ENCODE measurements at places on chromosomes 7 and 10.

DNA sequence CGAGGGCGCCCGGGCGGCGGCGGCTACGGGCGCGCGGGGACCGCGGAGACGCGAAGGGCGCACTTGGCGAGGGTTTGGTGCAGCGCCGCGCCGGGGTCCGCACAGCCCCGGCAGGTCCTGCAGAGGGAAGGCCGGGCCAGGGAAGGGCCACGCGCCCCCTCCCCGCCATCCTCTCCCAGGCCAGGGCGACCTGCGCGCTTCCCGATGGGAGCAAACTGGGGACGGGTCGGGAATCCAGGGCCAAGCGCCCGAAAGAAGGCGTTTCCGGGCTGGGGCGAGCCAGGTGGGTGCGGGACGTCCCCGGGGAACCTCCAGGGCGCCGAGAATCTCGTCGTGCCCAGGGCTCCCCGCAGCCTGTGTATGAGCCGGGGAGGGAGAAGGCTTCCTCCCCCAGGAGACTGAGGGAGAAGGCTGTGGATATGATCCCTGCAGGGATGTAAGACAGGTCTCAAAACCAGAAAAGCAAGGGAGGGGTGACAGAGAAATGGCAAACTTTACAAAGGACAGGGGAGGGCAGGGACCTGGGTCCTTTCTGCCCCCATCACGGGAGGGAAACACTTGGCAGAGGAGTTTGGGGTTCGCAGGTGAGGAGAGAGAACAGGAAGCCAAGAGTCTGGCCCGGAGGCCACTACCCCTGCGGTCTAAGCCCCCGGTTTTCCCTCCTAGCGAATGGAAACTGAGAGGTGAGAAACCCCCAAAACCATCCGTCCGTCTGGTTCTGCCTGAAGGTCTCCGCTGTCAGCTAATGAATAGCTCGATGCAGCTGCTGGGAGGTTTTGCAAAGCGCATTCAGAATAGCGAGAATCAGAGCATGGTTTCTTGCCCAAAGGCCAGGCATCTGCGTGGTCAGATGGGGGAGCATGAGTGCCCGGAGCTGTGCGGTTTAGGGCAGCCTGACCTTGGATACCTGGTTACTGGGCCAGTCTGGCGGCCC lies 674 bp downstream of the AMZ1 start:
- no peak for DNase-seq

GRCh38 chr10:115427611-115428010 lies 334.4 kb downstream of the ATRNL1 start:
- no peak for DNase-seq

DNA sequence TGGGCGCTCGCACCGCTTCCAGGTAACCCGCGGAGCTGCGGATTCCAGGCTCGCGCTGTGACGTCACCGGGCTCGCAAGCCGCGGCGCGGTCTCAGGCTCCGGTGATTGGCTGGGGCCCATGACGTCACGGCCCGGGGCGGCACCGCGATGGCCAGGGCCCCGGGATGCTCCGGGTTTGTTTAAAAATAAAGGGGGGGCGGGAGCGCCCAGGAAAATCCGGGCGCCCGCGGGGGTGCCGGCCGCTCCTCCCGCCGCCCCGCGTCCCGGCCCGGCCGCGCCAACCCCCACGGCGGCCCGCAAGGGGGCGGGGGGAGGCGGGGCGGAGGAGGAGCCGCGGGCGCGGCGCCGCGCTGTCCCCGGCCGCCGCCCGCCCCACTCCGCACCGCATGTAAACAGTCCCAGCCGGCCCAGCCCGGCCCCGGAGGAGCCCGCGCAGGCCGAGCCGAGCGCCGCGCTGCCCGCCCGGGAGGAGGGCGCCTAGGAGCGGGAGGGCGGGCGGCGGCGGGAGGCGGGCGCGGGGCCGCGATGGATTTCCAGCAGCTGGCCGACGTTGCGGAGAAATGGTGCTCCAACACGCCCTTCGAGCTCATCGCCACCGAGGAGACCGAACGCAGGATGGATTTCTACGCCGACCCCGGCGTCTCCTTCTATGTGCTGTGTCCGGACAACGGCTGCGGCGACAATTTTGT lies at the start of gene MTURN:
MTURN (plus strand) TSS at position 376 of the 690 bp plus-strand sequence; CDS start at position 527, 151 bp downstream.
- peak; percentile 80 for DNase-seq

DNA sequence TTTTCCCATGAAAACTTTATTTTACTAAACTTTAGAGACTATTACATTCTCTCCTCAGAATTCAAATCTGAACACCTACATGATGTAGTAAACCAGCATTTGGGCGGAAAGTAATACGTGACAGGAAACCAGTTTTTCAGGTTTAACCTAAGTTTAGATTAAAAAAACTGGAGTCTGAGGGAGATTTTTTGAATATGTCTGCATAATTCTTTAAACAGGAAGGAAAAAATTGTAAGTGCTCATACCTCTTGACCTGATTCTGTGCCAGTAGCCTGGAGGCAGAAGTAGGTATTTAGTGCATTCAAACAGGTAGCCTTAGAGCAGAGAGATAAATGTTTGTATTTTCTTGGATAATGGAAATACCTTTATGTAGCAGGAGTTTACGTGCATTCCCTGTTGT lies 224.3 kb downstream of the MDFIC start:
- peak; percentile 52 for DNase-seq

GRCh38 chr10:132311338-132311939 lies 3.7 kb upstream of the STK32C start:
- DNase-seq = no peak

DNA sequence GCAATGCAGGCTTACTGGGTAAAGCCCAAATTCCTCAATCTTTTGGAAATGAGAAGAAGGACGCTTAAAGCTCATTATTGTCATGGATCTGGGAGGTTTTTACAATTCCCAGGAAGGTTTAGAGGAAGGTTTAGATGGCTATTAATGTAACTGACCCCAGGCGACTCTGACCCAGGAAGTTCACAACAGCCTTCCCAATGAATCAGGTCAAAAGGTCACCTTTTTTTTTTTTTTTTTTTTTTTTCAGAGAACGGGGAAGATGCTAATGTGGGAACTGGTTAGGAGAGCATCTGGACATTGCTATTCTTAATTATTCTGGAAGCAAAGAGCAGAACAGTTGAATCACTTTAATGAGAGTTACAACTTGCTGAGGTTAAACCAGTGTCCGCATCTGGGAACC lies 149.9 kb upstream of the ITGB1 start:
- DNase-seq = no peak

GRCh38 chr10:47034441-47035051 lies 123.3 kb downstream of the PTPN20 start:
- no peak for DNase-seq

DNA sequence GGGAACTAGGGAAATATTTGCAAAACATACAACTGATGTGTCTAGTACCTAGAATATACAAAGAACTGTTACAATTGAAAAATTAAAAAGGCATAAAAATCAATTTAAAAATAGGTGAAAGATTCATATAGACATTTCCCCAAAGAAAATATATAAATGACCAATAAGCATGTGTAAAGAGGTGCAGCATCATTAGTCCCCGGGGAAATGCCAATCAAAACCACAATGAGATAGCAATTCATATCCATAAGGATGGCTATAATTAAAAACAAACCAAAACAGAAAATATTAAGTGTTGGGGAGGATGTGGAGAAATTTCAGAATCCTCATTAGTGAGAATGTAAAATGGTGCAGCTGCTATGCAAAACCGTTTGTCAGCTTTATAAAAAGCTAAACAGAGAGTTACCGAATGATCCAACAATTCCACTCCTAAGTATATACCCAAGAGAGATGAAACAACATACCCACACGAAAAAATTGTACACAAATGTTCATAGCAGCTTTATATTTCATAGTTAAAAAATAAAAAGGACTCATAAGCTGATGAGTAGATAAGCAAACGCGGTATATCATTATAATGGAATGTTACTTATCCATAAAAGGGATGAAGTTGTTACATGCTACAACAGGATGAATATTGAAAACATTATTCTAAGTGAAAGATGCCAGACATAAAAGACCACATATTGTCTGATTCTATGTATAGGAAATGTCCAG lies 210.1 kb upstream of the INHBA start:
- DNase-seq = no peak

DNA sequence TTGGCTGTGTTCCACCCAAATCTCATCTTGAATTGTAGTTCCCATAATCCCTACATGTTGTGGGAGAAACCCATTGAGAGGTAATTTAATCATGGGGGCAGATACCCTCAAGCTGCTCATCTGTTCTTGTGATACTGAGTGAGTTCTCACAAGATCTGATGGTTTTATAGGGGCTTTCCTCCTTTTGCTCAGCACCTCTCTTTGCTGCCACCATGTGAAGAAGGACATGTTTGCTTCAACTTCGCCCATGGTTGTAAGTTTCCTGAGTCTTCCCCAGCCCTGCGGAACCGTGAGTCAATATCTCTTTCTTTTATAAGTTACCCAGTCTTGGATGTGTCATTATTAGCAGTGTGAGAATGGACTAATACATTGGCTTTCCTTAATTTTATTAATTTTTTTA lies 527.8 kb downstream of the MDFIC start:
- DNase-seq = no peak

DNA sequence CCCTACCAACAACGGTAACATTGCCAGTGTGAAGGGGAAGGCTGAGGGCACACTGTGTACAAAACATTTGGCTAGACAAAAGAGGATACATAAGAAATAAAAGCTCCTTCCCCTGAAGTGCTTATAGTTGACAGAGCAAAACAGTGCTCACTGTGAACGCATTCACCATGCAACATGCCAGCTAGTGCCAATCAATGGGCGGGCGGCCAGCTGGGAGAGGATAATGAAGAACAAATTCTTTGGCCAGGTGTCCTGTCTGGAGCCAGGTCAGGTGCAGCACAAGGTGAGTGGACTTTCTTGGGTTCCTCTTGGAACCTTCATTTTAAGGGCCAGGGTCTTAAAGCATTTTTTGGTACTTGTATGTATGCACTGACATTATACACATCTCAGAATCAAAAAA lies 106.1 kb downstream of the ICA1 start:
- DNase-seq = no peak

- no peak for DNase-seq
These were observed 18.7 kb downstream of the DKK1 start for GRCh38 chr10:52332815-52333214.

DNA sequence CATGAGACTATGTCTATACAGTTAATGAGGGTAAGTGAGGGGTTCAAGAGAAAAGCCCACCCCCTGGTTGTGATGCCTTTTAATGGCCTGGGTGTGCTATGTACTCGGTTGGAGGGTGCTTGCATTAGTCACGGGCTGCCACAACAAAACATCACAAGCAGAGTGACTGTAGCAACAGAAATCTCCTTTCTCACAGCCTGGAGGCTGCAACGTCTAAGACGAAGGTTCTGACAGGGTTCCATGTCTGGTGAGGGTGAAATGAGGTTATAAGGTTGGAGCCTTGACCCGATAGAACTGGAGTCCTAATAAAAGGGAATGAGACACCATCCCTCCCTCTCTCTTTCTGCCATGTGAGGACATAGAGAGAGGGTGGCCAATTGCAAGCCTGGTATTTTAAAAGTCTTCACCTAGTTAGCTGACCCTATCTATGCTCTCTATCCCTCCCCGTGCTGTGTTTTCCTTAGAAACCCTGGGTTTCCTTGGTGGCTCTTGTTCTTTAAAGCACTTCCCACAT lies 126.0 kb upstream of the GDF10 start:
- DNase-seq = no peak

DNA sequence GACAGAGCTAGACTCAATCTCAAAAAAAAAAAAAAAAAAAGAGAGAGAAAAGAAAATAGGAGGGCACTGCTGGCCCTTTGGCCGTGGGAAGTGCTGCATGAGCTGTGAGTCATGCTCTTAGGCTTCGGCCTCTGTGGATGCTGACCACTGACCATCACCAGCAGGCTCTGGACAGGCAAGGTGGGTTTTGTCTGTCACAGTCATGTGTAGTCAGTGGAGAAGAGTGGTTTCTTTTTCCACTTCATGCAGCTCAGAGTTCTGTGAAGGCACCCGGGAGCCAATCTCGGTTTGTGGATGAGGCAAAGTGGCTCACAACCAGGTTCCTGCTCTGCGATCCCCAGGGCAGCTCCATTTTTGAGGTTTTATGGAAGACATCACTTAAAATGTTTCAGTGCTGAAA lies 58.1 kb downstream of the PRTFDC1 start:
- no peak for DNase-seq

DNA sequence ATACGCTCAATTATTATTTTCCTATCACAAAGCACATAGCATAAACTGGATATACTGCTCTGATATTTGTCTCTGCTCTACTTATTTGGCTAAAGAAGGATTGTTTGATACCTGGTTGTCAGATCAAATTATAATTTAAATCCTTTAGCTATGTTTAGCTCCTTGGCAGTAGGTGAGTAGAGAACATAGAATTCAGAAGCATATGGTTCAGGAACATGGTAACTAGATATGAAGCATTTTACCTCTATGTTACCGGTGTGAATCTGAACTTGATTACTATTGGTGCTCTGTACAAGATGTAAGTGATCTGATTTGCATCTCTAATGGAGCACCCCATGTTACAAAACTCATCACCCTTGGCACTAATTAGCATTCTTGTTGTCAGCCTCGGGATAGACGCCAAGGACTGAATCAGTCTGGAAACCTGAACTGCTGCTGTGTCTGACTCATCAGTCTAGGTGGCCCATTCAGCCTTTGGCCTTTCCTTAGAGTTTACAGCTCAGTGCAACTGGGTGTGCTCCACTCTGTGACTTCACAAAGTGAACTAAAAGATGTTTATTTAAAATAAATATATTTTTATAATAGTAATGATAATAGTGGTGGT lies 12.3 kb upstream of the MYPN start:
- DNase-seq = no peak
